ENCODE measurements at places on chromosomes 12 and 14. TPM values are rescaled to one million over a fixed set of nuclear protein-coding genes. Genes with fewer than 3 reads are reported as not detected.

DNA sequence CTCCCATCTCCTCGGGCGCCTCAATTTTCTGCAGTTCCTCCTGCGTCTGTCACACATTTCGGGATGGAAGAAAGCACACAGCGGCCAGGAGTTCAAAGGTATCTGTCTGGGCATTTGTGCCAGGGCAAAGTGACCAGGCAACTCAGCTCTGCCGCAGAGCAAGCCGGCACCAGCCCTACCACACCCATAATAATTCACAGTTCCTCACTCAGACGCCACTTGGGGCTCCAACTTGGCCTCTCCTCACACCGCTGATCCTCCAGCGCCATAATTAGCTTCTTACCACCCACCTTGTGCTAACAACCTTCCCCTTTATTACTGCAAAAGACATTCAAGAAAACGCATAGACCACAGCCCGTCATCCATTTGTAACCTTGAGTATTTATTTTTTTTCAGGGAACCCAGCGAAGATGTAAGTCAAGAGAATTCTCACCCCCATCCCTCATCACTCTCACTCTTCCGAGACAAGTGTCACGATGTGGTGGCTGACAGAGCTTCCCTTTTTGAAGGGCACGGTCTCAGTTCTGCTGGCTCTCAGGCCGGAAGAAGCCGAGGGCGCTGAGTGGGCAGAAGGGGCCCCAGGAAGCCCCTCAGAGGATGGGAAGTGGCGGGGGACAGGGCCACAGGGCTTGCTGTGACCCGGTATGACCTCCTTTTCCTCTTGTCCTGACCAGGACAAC lies 25.2 kb upstream of the NCOR2 start:
- H3K27me3 ChIP-seq = peaks cover under 1% of the 10 kb centered on the region
- no peak for DNase-seq
- peaks cover 2% of the 10 kb centered on the region for H3K36me3 ChIP-seq

- H3K4me1 ChIP-seq = peaks cover 10% of the 10 kb centered on the region
- DNase-seq = no peak
- H3K27ac ChIP-seq = no peak overlapping the region
Measured at GRCh38 chr12:3172124-3173007, 95.2 kb downstream of the TSPAN9 start.

- H3K27ac ChIP-seq = no peak overlapping the region
- H3K27me3 ChIP-seq = peaks cover 61% of the 10 kb centered on the region
- DNase-seq = peak; percentile 24
- no peaks in the 10 kb centered on the region for H3K36me3 ChIP-seq
Measured at GRCh38 chr12:3493043-3493858, 2.2 kb downstream of the PRMT8 start.

GRCh38 chr14:65103150-65103760 lies 938 bp upstream of the MAX start:
- no peaks in the 10 kb centered on the region for H3K27me3 ChIP-seq
- peak; percentile 33 for DNase-seq
- peak overlapping the region; percentile 47 for H3K27ac ChIP-seq
- peaks cover 27% of the 10 kb centered on the region for H3K4me1 ChIP-seq
- H3K36me3 ChIP-seq = peaks cover 20% of the 10 kb centered on the region

DNA sequence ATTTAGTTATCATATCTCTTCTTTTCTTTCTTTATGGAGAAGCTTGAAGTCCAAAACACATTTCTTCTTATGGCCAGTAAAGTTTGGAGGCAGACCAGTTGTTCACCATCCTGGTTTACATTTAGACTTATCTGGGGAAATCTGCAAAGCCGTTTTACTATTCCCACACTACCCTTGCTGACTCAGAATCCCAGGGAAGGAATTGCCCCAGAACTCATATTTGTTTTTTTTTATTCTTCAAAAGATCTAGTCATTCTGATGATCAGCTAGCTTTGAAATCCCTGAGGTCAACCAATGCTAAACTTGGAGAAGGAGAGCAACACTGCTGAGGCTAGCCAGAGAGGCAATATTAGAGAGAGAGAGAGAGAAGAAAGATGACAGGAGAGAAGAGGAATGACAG lies 12.3 kb upstream of the LMO3 start:
- no peak overlapping the region for H3K27ac ChIP-seq
- no peak overlapping the region for H3K4me3 ChIP-seq
- DNase-seq = no peak
- H3K27me3 ChIP-seq = no peaks in the 10 kb centered on the region
- H3K4me1 ChIP-seq = no peaks in the 10 kb centered on the region

DNA sequence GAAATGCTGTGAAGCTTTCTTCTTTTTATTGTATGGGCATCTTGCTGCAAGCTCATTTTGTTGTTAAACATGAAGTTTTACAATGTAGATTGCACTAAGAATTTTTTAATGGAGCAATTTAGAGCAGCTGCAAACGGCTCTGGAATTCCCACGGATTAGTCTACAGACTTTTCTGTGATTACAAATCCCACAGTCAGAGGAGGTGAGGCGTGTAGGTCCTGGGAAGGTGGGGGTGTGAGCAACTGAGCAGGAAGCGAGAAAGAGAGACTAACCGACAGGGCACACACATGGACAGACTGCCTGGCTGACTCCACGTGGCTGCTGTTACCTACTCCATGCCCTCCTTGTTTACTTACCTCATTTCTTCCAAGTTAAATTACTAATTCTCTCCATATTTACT lies 348.5 kb downstream of the NPAS3 start:
- H3K27ac ChIP-seq = no peak overlapping the region
- DNase-seq = no peak
- no peak overlapping the region for H3K4me3 ChIP-seq
- no peaks in the 10 kb centered on the region for H3K4me1 ChIP-seq
- no peaks in the 10 kb centered on the region for H3K36me3 ChIP-seq

GRCh38 chr14:33596211-33597080 lies 354.4 kb downstream of the EGLN3 start:
- H3K4me3 ChIP-seq = no peak overlapping the region
- no peak overlapping the region for H3K27ac ChIP-seq
- H3K4me1 ChIP-seq = no peaks in the 10 kb centered on the region
- no peak for DNase-seq

DNA sequence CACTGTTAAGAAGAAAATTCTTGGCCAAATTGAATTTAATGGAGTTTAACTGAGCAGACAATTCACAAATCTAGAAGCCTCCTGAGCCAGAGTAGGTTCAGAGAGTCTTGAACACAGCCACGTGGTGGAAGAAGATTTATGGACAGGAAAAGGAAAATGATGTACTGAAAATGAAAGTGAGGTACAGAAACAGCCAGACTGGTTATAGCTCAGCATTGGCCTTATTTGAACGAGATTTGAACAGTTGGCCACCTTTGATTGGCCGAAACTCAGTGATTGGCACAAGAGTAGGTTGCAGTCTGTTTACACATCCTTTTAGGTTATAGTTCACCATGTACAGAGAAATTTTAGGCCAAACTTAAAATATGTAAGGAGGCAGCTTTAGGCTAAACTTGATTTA lies 9.9 kb downstream of the OAS2 start:
- H3K27me3 ChIP-seq = no peaks in the 10 kb centered on the region
- H3K27ac ChIP-seq = peak overlapping the region; percentile 92
- H3K4me1 ChIP-seq = peaks cover 45% of the 10 kb centered on the region
- peak; percentile 60 for DNase-seq
- H3K36me3 ChIP-seq = peaks cover 94% of the 10 kb centered on the region

DNA sequence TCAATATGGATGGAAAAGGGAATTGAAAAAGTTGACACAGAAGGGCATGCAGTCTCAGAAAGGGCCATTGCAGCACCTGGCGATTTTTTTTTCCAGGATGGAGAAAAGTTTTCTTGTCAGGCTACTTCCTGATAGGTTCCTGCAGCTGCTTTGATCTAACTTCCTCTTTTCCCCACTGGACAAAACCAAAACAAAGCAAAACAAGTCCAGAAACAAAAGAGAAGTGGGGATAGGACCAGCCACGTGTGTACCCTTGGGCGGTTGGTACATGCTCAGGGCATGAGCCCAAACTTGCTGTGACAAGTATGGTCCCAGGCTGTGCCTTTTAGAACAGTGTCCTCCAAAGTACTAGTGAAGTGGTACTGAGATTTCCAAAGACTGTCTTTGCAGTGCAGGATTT lies 89.8 kb downstream of the CHST11 start:
- no peak overlapping the region for H3K27ac ChIP-seq
- no peak overlapping the region for H3K4me3 ChIP-seq

DNA sequence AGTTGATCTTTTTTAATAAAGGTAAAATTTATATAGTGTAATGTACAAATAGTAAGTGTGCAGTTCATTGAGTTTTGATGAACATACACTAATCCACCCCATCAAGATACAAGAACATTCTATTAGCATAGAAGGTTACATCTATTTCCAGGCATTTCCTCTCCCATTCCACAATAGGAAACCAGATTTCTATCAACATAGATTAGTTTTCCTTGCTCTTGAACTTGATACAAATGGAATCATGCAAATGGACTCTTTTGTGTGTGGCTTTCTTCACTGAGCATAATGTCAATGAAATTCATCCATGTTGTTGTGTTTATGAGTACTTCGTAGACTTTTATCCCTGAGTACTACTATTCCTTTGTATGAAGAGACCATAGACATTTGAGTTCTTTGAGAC lies 10.8 kb downstream of the STYX start:
- no peak for DNase-seq
- peaks cover 15% of the 10 kb centered on the region for H3K36me3 ChIP-seq
- H3K4me1 ChIP-seq = peaks cover 74% of the 10 kb centered on the region
- peak overlapping the region; percentile 65 for H3K27ac ChIP-seq
- no peak overlapping the region for H3K4me3 ChIP-seq
- no peaks in the 10 kb centered on the region for H3K27me3 ChIP-seq

GRCh38 chr12:105020241-105020962 lies 34.3 kb downstream of the NOPCHAP1 start:
- no peak overlapping the region for H3K27ac ChIP-seq
- no peak overlapping the region for H3K4me3 ChIP-seq
- DNase-seq = no peak
- H3K36me3 ChIP-seq = peaks cover 12% of the 10 kb centered on the region
- H3K4me1 ChIP-seq = no peaks in the 10 kb centered on the region
- H3K27me3 ChIP-seq = no peaks in the 10 kb centered on the region

DNA sequence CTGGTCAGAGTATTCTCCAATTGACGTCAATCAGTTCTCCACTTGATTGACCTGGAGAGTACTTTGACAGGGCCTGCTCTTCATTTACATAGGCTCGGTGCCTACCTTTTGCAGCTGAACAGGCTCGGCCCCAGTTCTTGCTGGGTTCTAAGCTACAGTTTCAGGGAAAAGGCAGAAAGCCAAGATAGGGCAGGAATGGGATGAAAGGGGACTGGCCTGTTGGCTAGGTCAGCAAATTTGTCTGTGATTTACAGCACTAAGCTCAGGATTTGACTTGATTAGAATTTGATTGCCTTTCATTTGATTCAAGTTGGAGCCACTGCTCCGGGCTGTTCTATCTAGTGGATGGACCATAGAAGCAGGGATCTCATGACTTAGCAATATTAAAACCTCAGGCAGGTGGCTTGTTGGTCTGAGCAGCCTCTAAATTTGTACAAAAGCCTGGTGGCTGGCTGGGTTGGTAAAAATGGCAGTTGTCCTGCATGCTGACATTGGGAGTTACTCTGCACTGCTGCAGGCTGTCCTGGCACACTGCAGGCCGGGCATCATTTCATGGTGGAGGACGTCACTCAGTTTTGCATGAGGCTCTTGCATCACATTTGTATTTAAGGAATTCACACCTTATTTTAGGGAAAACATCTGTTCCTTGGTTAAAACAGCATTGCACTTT lies 71.8 kb downstream of the BICD1 start:
- H3K4me3 ChIP-seq = no peak overlapping the region
- no peak for DNase-seq
- no peak overlapping the region for H3K27ac ChIP-seq
- no peaks in the 10 kb centered on the region for H3K4me1 ChIP-seq
- H3K27me3 ChIP-seq = no peaks in the 10 kb centered on the region
- H3K36me3 ChIP-seq = no peaks in the 10 kb centered on the region

DNA sequence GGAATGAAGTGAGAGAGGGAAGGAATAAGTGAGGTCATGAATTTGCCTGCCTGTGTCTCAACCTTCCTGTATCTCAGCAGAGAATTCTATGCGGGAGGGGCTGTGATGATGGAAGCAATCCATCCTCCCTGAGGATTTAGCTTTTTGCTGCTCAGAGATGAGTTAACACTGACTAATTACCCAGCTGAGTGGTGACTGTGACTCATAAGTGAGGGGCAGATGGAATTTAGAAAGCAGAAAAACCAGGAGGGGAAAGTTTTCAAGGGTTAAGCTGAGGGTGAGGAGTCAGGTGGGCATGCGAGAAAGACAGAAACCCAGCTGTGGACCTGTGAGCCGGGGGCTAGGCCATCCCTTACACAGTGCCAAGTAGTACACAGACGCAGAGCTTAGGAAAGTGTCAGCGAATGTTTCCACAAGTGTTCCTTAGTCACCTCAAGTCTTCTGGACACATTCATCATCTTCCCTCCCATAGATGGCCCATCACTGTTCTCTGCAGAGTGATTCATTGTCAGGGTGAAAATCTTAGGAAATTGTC lies 277.9 kb downstream of the IPO8 start:
- no peaks in the 10 kb centered on the region for H3K4me1 ChIP-seq
- H3K36me3 ChIP-seq = no peaks in the 10 kb centered on the region
- H3K27me3 ChIP-seq = no peaks in the 10 kb centered on the region

- H3K4me3 ChIP-seq = no peak overlapping the region
- DNase-seq = no peak
- peaks cover 44% of the 10 kb centered on the region for H3K36me3 ChIP-seq
- no peaks in the 10 kb centered on the region for H3K4me1 ChIP-seq
- H3K27me3 ChIP-seq = no peaks in the 10 kb centered on the region
Measured at GRCh38 chr12:120698665-120699064, 11.6 kb upstream of the UNC119B start.

GRCh38 chr14:67609642-67610310 lies 9.7 kb upstream of the PIGH start:
- no peak for DNase-seq
- H3K36me3 ChIP-seq = no peaks in the 10 kb centered on the region
- peaks cover 3% of the 10 kb centered on the region for H3K27me3 ChIP-seq

GRCh38 chr14:81211844-81212243 lies 8.9 kb downstream of the GTF2A1 start:
- peaks cover 53% of the 10 kb centered on the region for H3K36me3 ChIP-seq
- H3K4me3 ChIP-seq = no peak overlapping the region
- H3K27ac ChIP-seq = no peak overlapping the region
- no peaks in the 10 kb centered on the region for H3K27me3 ChIP-seq

DNA sequence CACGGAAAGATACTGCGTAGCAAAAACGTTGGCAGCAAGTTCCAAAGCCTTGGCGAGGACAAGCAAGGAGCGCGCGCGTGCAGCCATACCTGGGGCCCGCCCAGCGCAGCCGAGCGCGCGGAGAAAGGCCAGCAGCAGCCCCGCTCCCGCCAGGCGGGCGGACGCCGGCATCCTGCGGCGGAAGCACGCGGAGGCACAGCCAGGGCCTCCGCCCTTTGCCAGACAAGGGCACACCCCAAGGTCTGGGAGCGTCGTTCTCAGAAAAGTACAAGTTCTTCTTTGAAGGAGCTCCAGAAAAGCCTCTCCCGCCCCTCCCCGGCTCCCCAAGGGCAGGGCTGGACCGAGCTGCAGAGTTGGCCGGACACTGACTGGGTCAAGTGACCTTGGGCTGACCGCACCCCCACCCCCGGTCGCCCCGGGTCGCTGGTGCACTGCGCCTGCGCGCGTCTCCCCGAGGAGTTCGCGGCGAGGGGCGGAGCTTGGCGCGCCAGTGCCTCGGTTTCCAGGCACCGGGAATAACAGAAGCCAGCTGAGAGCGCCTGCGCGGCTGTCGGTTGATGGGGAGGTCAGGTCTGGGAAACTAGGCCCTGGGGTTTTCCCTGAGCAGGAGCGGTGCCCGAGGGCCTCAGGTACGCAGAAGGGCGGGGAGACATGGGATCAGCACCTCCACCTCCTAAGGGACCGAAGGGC lies at the start of gene ZC2HC1C:
Gene ZC2HC1C, plus strand, starts transcription at position 521 of the 690 bp plus-strand sequence. CDS start 933 bp downstream, outside the sequence.
- peaks cover 5% of the 10 kb centered on the region for H3K4me1 ChIP-seq
- H3K4me3 ChIP-seq = no peak within 1 kb of the TSS
- DNase-seq = peak; percentile 56
- H3K27ac ChIP-seq = no peak within 1 kb of the TSS

NEUROD4 gene
- not detected for total RNA-seq

ANO4 gene
- total RNA-seq = not detected

HRK gene
- not detected for total RNA-seq

SRRM4 gene
- total RNA-seq = not detected

RTRAF gene
- 235 TPM for total RNA-seq

ATG101 gene
- 25.6 TPM for total RNA-seq

Data from activated CD8-positive, alpha-beta T cell treated with anti-CD3 and anti-CD28 coated beads for 36 hours (primary cell).